ENCODE measurements at places on chromosomes 12 and 14.

DNA sequence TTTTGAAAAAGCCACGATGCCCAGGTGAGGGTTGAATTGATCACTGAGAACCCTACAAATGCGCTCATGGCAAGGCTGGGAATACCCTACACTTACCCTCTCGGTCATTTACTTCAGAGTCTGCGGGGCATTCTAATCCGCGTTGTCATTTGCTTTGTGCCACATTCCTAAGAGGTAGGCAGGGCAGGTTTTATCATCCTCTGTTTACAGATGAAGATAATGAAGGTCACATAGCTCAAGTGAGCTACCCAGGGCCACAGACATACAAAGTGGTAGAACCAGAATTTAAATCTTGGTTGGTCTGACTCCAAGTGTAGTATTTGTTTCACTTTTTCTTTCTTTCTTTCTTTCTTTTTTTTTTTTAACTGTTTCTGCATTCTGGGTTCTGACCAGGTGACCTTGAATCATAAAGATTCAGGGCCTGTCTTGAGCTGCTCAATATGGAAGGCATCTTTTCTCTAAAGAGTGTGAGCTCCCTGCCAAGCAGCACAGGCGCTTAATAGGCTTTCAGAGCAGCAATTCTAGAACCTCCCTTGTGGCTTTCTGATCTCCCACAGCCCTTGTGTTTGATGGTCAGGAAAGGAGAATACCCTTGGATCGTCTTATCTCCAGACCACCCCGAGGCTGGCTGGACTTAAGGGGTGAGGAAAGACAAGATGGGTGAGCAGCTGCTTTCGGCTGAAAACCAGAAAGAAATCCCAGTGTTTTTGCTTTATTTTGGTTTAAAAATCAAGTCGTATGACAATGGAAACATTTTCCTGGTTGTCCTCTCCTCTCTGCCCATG, 662 bp upstream of the BATF start:
- DNase-seq, result no peak

DNA sequence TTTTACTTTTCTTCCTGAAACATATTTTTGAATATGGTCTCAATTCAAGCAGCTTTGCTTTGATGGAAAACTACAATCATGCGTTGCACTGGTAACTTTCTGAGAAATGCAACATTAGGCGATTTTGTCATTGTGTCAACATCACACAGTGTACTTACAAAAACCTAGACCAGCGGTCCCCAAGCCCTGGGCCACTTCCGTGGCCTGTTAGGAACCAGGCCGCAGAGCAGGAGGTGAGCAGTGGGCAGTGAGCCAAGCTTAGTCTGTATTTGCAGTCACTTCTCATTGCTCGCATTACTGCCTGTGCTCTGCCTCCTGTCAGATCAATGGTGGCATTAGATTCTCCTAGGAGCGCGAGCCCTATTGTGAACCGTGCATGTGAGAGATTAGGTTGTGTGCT, 163.7 kb upstream of the NOVA1 start:
- no peak for DNase-seq

DNA sequence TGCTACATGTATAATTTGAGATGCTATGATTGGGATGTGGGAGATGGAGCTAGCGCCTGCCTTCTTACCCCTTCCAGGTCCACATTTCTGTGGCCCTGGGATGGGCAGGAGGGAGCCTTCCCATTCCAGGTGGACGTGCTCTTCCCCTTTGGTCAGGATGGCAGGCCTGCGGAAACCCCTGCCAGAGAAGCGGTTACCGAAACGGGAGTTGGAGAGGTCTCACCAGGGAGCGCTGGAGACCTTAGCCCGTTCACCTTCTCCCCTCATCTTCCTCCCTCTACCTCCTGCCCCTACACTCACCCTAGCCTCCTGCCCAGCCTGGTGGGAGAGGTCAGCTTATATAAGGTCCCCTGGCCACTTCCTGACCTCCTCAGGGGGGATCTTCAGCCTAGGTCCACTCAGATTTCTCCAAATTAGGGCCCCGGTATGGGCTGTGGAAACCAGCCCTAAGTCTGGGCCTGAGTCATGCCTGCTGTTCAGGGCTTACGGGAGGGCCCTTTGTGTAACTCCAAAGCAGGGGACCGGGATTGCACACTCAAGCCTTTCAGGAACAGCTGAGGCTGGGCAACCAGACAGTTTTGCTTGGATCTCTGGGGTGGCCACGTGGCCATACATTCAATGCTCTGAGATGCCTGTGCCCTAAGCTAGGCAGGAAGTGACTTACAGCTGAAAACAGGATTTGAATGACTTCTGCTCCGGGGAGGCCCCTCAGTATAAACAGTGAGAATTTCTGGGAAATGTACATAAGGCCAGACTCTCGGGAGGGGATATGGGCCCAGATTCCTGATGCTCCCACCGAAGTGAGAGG, 10.2 kb upstream of the MEG3 start:
- DNase-seq, result no peak

GRCh38 chr14:23284654-23285529, 1.0 kb downstream of the HOMEZ start:
- no peak for DNase-seq

- no peak for DNase-seq
Measured at GRCh38 chr12:122295877-122296276, 29.6 kb upstream of the VPS33A start.

DNA sequence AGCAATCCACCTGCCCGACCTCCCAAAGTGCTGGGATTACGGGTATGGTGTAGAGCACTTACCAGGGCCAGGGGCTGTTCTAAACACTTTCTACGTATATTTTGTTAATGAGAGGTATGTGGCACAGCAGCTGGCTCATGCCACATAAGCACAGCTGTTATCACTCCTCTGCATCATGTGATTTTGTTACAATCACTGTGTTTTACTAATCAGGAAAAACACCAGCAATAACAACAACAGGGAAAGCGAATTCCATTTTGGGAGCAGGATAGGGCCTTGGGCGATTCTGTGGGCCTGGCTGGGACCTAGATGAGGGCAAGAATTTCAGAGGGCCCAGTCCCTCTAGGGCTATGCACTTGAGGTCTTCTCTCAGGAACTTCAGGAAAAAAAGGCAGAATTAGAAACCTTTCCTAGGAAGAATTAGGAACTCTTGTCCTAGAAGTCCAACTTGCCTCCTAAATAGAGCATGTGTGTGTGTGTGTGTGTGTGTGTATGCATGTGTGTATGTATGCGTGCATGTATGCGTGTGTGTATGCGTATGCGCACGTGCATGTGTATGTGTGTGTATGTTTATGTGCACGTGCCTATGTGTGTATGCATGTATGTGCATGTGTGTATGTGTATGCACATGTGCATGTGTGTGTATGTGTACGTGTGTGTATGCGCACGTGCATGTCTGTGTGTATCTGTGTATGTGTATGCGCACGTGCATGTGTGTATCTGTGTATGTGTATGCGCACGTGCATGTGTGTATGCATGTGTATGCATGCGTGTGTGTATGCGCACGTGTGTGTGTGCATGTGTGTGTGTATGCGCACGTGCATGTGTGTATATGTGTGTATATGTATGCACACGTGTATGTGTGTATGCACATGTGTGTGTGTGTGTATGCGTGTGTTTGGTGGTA, 41.8 kb upstream of the CORO1C start:
- no peak for DNase-seq

GRCh38 chr14:20490563-20490962, 14.8 kb upstream of the RNASE10 start:
- no peak for DNase-seq

DNA sequence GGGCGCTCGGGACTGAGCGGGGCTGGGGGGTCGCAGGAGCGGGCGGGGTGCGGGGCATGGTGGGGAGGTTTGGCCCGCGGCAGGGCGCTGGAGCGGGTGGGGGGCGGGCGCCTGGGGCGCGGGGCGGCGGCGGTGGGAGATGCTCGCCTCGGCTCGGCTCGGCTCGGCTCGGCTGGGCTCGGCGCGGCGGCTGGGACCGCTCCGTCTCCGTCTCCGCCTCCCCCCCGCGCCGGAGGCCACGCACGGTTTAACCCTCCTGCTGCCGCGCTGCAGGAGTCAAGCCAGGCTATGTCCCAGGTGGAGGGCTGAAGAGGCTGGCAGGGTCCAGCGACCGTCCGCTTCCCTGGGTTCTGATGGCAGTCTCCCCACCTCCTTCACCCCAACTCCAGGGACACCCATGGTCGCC, at the start of gene PIANP:
TSS of gene PIANP (minus strand) at position 170 of the 406 bp plus-strand sequence. CDS start 2,754 bp downstream, outside the sequence.
- no peak for DNase-seq

DNA sequence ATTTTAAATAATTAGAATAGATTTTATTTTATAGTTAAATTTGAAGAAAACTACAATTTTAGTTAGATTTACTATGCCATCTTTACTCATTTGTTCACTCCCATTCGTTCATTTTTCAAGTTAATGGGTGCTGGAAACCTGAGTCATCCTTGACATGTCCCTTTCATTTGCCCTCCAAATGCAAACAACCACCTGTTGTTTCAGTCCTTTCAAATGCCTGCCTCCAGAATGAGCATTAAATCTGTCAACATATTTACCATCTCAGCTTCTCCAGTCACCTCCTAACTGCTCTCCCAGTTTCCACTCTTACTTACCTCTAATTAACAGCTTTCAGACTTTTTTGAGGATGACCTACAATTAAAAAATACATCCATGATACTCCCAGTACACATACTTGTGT, 375.5 kb downstream of the RAD51B start:
- peak; percentile 35 for DNase-seq
